H9 (cell line): ENCODE measurements at places on chromosomes 5 and 9. TPM values are rescaled to one million over a fixed set of nuclear protein-coding genes. Genes with fewer than 3 reads are reported as not detected.

SLC45A2 gene
- total RNA-seq, result not detected in 2 replicates

ARSB gene
- total RNA-seq, result 11.4 and 12.0 TPM in 2 replicates

PTGER4 gene
- total RNA-seq, result 0.35 and 0.37 TPM in 2 replicates

PAEP gene
- not detected in 2 replicates for total RNA-seq

SNCAIP gene
- total RNA-seq, result 2.6 and 3.0 TPM in 2 replicates

IL5 gene
- total RNA-seq, result not detected in 2 replicates

MVB12B gene
- 5.8 and 7.1 TPM in 2 replicates for total RNA-seq

PCDHB5 gene
- total RNA-seq, result 2.8 and 2.9 TPM in 2 replicates

CCNI2 gene
- 0.57 and 0.90 TPM in 2 replicates for total RNA-seq

TNFSF15 gene
- total RNA-seq, result not detected in 2 replicates

GRIN1 gene
- total RNA-seq, result 2.0 and 2.9 TPM in 2 replicates

GRCh38 chr5:113246361-113246870 is 188.4 kb downstream of the TSSK1B start:
- H3K4me1 ChIP-seq, result peaks cover 14% of the 10 kb centered on the region
- H3K4me3 ChIP-seq, result no peak overlapping the region
- H3K27me3 ChIP-seq, result no peaks in the 10 kb centered on the region
- no peak overlapping the region for H3K27ac ChIP-seq

DNA sequence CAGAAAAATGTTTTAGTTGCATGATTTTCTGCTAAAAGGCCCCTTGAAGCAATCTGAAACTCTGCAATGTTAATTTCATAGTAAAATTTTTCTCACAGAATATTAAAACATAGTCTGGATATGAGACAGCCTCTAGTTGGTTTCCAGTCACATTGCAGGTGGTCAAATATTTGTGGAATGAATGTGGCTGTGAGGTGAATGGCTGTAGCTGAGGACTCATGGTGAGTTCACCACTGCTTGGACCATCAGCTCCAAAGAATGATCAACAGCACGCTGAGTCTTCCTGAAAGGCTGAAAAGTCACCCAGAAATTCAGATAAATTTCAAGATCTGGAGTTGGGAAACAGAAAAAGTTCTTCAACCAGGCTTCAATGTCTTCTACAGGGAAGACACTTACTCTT is 79.8 kb downstream of the MAT2B start:
- no peaks in the 10 kb centered on the region for H3K27me3 ChIP-seq
- DNase-seq, result no peak
- no peak overlapping the region for H3K4me3 ChIP-seq
- peaks cover 4% of the 10 kb centered on the region for H3K36me3 ChIP-seq
- H3K4me1 ChIP-seq, result no peaks in the 10 kb centered on the region
- H3K27ac ChIP-seq, result no peak overlapping the region

DNA sequence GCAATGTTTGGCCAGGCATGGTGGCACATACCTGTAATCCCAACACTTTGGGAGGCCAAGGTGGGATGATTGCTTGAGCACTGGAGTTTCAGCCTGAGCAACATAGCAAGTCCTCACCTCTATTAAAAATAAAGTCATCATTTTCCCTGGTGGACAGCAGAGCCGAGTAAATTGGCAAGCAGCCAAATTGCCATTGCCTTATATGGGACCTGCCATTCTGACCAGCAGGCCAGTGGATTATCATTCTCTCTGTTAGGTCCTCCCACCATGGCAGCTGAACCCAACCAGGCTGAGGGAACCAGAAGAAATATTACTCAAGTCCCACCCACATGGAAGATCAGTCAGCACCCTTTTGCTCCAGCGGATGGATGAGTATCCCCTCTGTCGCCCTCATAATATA is 1829.9 kb downstream of the EFNA5 start:
- no peak for DNase-seq
- no peaks in the 10 kb centered on the region for H3K4me1 ChIP-seq
- H3K27me3 ChIP-seq, result no peaks in the 10 kb centered on the region
- no peak overlapping the region for H3K27ac ChIP-seq
- H3K36me3 ChIP-seq, result peaks cover 3% of the 10 kb centered on the region; the same call in 2 of the 3 replicates

- H3K27me3 ChIP-seq, result no peaks in the 10 kb centered on the region
- peaks cover 4% of the 10 kb centered on the region; the same call in 1 of the 2 replicates for H3K4me1 ChIP-seq
- H3K27ac ChIP-seq, result no peak overlapping the region
Measured at GRCh38 chr5:95859661-95860060, 37.1 kb upstream of the GLRX start.

- no peaks in the 10 kb centered on the region for H3K27me3 ChIP-seq
- no peak overlapping the region for H3K4me3 ChIP-seq
- no peaks in the 10 kb centered on the region; the same call in 1 of the 2 replicates for H3K4me1 ChIP-seq
- peaks cover 5% of the 10 kb centered on the region; the same call in 2 of the 3 replicates for H3K36me3 ChIP-seq
- DNase-seq, result no peak
- no peak overlapping the region for H3K27ac ChIP-seq
Measured at GRCh38 chr5:114988096-114988495, 181.6 kb downstream of the TRIM36 start.

GRCh38 chr5:143245929-143246561 is 157.4 kb downstream of the NR3C1 start:
- H3K36me3 ChIP-seq, result no peaks in the 10 kb centered on the region; the same call in 2 of the 3 replicates
- H3K4me1 ChIP-seq, result no peaks in the 10 kb centered on the region; the same call in 1 of the 2 replicates
- DNase-seq, result no peak
- H3K27ac ChIP-seq, result no peak overlapping the region

- H3K36me3 ChIP-seq, result no peaks in the 10 kb centered on the region; the same call in 1 of the 2 replicates
- H3K4me1 ChIP-seq, result peaks cover 6% of the 10 kb centered on the region; the same call in 1 of the 2 replicates
- no peak overlapping the region for H3K4me3 ChIP-seq
- no peaks in the 10 kb centered on the region; the same call in 1 of the 2 replicates for H3K27me3 ChIP-seq
Measured at GRCh38 chr5:173301695-173302545, 26.3 kb downstream of the STC2 start.

- DNase-seq, result no peak
- no peak overlapping the region for H3K27ac ChIP-seq
- H3K4me3 ChIP-seq, result no peak overlapping the region
- no peaks in the 10 kb centered on the region for H3K4me1 ChIP-seq
Measured at GRCh38 chr5:142836048-142836447, 65.9 kb downstream of the ARHGAP26 start.

GRCh38 chr5:111627862-111628261 is 115.5 kb upstream of the STARD4 start:
- no peaks in the 10 kb centered on the region for H3K27me3 ChIP-seq
- peaks cover 27% of the 10 kb centered on the region for H3K36me3 ChIP-seq
- no peak overlapping the region for H3K27ac ChIP-seq
- H3K4me1 ChIP-seq, result no peaks in the 10 kb centered on the region
- no peak for DNase-seq
- no peak overlapping the region for H3K4me3 ChIP-seq

GRCh38 chr5:73940026-73940425 is 314.0 kb downstream of the ARHGEF28 start:
- H3K27ac ChIP-seq, result no peak overlapping the region
- DNase-seq, result no peak
- no peak overlapping the region for H3K4me3 ChIP-seq
- no peaks in the 10 kb centered on the region for H3K27me3 ChIP-seq

DNA sequence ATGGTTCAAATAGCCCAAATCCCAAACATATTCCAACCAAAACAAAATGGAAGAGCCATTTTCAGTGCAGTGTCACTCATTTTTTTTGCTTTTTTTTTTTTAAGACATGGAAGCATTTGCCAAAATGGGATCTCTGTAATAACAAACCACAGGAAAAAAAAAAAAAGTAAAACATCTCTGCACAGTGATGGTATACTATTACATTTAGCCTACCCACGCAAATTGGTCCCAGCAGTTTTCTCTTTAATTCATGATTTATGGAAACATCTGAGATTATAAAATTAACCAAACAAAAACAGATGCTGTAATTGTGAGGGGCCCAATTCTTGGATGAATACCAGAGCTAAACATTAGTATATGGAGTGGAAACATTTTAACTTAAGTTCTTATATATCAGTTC is 566.6 kb downstream of the ZNF608 start:
- no peaks in the 10 kb centered on the region for H3K4me1 ChIP-seq
- no peak overlapping the region for H3K27ac ChIP-seq
- H3K36me3 ChIP-seq, result peaks cover 26% of the 10 kb centered on the region
- DNase-seq, result no peak
- H3K4me3 ChIP-seq, result no peak overlapping the region
- no peaks in the 10 kb centered on the region for H3K27me3 ChIP-seq

- DNase-seq, result no peak
- H3K36me3 ChIP-seq, result peaks cover 8% of the 10 kb centered on the region
- no peaks in the 10 kb centered on the region for H3K27me3 ChIP-seq
- no peak overlapping the region for H3K4me3 ChIP-seq
Measured at GRCh38 chr5:103101079-103101750, 18.7 kb downstream of the GIN1 start.

DNA sequence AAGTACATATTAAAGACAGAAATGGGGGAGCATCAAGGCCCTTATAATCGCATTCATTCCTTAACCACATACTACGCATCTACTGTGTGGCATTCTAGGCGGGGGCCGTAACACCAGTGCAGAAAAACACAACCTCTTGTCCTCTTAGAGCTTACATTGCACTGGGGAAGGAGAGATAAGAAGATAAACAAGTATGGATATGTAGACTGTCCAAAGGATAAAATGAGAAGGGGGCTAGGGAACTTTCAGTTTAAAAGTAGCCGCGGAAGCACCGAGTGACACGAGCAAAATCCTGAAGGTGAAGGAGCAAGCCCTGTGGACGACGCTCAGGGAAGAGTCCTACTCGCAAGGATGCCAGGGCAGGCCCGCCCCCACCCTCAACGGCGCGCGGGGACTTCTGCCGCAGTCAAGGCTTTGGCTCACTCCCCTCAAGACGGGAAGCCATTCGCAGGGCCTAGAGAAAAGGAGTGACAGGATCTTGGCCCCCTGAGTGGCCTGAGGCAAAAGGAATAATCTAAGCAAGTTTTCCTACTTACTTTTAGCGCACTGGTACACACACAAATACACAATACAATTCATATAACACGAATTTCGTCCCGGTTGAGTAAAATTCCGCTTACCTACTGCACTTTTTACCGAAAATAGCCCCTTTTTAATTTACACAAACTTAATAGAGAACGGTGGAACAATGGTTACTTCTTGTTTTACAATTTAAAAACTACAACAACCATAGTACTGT is 1.3 kb upstream of the NIPBL start:
- H3K27ac ChIP-seq, result no peak overlapping the region
- H3K27me3 ChIP-seq, result no peaks in the 10 kb centered on the region
- DNase-seq, result peak; percentile 44

DNA sequence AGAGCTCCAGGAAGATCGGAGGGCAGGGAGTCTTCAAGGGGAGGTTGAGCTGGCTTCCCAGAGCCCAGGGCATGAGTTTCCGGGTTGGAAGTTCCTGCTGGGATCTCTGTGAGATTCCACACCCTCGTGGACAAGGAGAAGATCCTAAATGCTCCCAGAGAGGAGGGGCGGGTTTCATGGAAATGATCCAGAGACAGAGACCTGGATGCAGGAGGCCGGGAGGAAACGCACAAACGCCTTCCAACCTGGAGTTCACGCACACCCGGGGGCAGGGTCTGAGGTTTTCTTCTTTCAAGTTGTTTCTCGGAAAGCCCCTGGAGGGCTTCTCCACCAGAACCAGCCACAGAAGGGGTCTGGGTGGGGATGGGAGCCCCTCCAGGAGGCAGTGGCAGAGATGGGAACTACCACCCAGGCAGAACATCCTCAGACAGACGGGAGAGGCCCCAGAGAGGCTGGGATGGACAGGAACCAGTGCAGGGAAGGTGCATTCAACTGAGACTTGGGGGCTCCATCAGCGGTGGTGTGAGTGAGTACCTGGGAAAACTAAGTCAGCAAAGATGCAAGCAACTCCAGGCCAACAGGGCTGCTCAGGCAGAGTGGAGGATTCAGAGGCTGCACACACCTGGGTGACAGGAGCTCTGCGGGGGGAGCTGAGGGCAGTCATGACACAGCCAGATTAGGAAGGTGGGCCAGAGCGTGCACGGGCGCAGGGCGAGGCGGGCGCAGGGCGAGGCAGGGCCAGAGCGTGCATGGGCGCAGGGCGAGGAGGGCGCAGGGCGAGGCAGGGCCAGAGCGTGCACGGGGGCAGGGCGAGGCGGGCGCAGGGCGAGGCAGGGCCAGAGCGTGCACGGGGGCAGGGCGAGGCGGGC is 52.1 kb upstream of the EXOC3 start:
- no peaks in the 10 kb centered on the region; the same call in 2 of the 3 replicates for H3K36me3 ChIP-seq
- peak; percentile 34 for DNase-seq
- H3K27me3 ChIP-seq, result no peaks in the 10 kb centered on the region; the same call in 1 of the 2 replicates
- peak overlapping the region; percentile 40; the same call in 2 of the 3 replicates for H3K4me3 ChIP-seq

DNA sequence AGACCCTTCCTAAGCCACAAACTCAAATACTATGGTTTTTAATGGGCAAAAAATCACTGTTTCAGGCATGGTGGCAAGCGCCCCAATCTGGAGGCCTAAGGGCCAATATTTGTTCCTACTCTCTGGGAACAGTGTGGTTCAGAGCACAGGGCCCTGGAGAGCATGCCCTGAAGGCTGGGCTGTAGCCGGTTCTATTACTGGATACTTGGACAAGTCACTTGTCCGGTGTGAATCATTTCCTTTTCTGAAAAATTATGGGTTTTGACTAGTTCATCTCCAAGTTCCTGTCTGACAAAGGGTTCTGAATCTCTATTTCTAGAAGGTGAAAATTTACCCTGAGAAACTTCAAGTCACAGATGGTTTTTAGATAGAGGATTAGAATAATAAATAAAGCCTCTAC is 75.0 kb downstream of the OTULIN start:
- H3K36me3 ChIP-seq, result no peaks in the 10 kb centered on the region; the same call in 2 of the 3 replicates
- no peak overlapping the region for H3K4me3 ChIP-seq
- H3K4me1 ChIP-seq, result peaks cover 5% of the 10 kb centered on the region; the same call in 1 of the 2 replicates
- H3K27ac ChIP-seq, result no peak overlapping the region
- no peaks in the 10 kb centered on the region for H3K27me3 ChIP-seq

DNA sequence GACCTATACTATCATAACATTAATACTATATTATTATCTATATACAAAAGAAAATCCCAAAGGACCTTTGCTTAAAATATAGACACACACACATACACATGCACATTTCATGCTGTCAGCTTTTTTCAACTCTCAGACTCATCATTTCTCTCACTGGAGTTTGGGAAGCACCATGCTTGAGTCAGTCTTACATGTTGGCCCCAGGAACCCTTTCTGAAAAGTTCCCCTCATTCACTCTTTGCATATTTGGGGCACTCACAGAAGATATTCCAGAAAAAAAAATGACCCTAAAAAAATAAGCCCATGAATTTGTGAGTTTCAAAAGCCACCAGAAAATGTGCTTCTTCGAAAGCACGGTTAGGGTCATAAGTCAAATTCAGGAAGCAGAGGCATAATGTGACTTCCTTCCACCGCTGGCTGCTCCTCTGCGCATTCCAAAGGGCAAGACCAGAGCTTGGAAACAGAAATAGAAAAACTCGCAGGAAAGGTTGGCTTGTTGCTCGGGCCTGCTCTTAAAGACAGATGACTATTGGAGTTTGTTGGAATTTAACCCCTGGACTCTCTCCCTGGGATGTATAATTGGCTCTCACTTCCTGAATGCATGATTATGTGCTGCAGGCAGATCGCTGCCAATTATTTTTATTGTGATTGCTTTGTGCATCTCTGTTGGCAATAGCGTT is 129.7 kb upstream of the IQGAP2 start:
- DNase-seq, result no peak
- H3K27ac ChIP-seq, result no peak overlapping the region

GRCh38 chr9:134555094-134555650 is 86.4 kb upstream of the COL5A1 start:
- H3K36me3 ChIP-seq, result no peaks in the 10 kb centered on the region
- H3K4me1 ChIP-seq, result no peaks in the 10 kb centered on the region
- no peak overlapping the region for H3K4me3 ChIP-seq
- H3K27me3 ChIP-seq, result no peaks in the 10 kb centered on the region
